Stimulated activated CD8-positive, alpha-beta memory T cell treated with anti-CD3 and anti-CD28 coated beads, Interleukin-7, amount 100 ng/mL, for 1 hour (primary cell): ENCODE measurements at places on chromosomes 1 and 21.

DNA sequence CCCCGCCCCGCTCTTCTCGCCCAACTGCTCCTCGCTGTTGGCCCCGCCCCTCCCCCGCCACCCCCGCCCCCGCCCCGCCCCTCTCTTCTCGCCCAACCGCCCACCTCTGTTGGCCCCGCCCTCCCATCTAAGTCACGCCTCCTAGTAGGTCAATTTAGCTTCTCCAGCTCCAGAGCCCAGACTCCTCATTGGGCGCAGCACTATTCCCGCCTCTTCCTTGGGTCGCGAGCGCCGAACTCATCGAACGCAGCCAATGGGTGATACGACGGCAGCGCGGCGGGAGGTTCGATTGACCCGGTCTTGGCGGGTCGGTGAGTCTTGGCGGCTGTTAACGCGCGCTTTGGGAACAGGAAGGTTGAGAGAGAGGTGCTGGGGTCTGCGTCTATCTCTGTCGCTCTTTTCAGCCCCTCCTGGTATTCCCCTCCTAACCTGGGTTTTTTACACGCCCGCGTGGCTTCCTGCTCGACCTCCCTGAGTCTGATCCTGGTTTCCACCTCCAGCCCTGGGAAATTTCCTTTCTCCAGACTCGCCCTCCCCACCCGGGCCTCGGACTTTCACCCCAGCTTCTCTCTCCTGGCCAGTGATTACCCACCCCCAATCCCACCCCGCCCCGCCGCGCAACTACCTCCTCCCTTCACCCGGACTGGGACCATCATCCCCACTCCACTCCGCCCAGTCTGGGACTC is at the start of gene RAD54L:
Gene RAD54L, plus strand, starts transcription at position 328 of the 686 bp plus-strand sequence. CDS start 643 bp downstream, outside the sequence.
- peak; percentile 82 for DNase-seq

DNA sequence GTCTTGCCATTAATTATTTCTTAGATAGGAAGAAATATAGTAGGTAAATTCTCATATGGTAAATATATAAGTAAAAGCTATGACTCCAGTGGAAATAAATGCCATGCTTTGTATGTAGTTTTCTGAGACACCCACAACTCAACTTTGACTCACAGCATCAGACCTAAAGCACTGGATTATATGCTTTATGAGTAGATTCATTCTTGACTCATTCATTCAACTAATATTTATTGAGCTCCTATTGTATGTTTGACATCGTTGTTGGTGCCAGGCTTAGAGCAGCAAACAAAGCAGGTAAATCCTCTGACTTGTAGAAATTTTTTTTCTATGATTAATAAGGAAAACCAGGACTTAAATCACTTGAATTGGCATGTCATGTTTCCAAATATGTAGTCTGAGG is 211.4 kb downstream of the PTPRC start:
- DNase-seq: no peak

DNA sequence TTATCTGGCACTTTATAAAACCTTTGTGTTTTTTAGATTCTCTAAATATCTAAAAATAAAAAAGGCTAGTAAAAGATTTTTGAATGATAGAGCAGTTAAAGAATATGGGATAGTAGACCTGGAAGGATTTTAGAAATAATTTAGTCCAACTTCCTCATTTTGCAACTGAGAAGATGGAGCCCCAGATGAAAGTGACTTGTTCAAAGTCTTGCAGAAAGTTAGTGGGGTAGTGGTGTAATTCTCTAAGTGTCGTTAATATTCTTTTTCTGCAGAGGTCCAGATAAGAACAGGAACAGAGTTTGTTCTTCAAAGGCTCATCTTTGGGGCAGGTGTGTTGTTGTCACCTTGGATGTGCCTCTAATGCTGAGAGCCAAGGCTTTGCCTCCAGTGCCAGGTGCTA is 159.5 kb downstream of the DISC1 start:
- no peak for DNase-seq

- no peak for DNase-seq
Observed at GRCh38 chr1:61097317-61097716, 15.0 kb downstream of the NFIA start.

DNA sequence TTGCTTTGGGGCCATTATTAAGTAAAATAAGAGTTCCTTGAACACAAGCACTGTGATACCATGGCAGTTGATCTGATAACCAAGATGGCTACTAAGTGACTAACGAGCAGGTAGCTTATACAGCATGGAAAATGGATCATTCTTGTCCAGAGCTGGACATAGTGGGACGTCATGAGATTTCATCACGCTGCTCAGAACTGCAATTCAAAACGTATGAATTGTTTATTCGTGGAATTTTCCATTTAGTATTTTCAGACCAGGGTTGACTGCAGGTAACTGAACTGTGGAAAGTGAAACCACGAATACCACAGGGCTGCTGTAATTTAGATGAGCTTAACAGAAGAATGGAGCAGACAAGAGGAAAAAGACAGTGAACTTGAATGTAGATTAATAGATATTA is 38.9 kb downstream of the CCDC18 start:
- no peak for DNase-seq

DNA sequence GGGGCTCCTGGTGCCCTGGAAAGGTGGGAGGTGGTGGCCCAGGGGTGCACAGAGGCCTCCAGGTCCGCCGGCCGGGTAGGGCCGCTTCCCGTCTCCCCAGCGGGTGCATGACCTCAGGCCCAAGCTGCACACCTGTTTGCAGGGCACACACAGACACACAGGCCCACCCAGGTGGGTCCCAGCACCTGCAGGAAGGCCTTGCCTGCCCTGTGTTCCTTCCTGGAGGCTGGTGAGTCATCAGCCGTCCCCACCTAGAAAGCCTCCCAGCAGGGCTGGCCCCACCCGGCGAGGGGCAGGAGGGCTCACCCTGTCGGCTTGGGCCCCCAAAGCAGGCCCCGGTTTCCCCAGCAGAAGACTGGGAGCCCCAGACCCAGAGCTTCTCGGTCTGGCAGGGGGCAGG is 23.6 kb upstream of the TTLL10 start:
- no peak for DNase-seq

- DNase-seq: no peak
Observed at GRCh38 chr1:222555992-222556615, 8.2 kb upstream of the HHIPL2 start.
